ENCODE measurements at places on chromosomes 12 and 14. TPM values are rescaled to one million over a fixed set of nuclear protein-coding genes. Genes with fewer than 3 reads are reported as not detected.

ACVRL1 gene
- 0.87 TPM for total RNA-seq

BBOF1 gene
- 0.73 TPM for total RNA-seq

GRCh38 chr12:100797246-100797645, 2.7 kb downstream of the ANO4 start:
- DNase-seq, result no peak

DNA sequence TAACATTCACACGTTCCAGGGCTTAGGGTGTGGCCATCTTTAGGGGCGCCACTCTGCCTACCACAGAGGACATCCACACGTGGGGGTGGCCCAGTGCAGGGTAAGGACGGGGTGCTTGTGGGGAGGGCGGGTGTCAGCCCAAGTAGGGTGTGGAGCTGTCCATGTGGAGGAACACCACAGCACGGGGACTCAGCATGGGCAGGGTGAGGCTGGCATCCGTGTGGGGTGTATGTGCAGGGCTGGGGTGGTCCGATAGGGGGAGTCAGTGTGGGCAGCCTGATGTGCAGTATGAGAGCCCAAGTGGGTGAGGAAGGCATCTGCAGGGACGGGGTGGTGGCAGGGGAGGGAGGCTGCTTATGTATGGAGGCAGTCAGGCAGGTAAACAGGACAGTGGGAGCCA, 17.7 kb downstream of the PSMC1 start:
- no peak for DNase-seq

All from HT1080 (cell line).